ENCODE measurements at places on chromosomes 11 and 22.

GRCh38 chr22:48185071-48186055, 1422.9 kb downstream of the TBC1D22A start:
- DNase-seq = no peak

- DNase-seq = no peak
These were observed 37.5 kb upstream of the SLC6A5 start for GRCh38 chr11:20561915-20562314.

GRCh38 chr11:115247361-115247760, 256.9 kb downstream of the CADM1 start:
- DNase-seq = no peak

- DNase-seq = no peak
These were observed 12.5 kb downstream of the CHID1 start for GRCh38 chr11:898143-898511.

All from activated T-helper 9 cell treated with anti-CD3 and anti-CD28 coated beads, Interleukin-2, amount 50 U/mL, for 16 hours (primary cell).